ENCODE measurements at places on chromosomes 1 and 21.

GRCh38 chr1:55064861-55065263 is 25.5 kb downstream of the PCSK9 start:
- DNase-seq, result peak; percentile 14

DNA sequence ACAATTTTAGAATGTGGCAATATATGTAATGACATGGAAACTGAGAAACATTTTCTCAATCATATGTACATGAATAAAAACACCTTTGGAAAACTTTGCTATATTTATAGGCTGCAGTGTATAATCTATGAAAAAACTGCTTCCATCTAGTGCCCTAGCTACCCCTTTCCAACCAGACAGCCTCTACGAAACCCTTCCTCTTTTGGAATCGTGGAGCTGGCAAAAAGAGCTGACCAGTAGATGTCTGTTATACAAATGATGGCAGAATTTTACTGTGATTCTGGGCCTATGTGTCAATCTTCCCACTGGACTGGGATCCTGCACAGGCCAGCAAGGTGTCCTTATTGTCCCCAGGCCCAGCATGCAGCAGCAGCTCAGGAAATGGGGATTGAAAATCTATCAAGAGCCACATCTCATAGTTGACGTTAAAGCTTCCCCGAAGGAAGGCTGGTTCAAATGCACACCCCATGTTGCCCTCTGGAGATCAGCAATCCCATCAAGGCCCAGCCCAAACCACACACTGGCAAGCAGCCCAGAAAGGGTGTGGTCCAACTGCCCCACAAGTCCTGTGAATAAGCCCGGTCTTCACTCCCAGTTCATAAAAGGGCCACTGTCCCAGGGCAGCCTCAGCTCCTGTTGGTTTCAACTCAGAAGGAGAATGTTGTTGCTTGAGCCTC is 8.8 kb upstream of the FAM20B start:
- DNase-seq, result no peak

DNA sequence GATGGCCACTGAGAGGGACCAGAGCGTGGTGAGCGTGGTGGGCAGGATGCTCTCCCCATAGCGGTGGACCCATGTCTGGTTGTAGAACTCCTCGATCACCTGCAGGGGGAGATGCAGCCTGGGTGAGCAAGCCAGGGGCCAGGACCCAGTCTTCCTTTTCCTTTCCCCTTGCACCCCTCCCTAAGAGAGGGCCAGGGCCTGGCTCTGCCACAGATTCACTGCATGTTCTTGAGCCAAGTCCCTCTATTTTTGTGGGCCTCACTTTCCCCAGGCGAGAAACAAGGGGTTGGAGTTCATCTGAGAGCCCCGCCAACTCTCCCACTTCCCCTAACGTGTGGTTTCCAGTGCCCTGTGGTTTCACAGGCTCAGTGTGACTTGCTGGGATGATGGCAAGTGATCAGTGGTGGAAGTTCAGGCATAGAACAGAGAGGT is 27.5 kb downstream of the SLC2A1 start:
- DNase-seq, result peak; percentile 79

GRCh38 chr1:42943166-42943565 is 15.5 kb downstream of the SLC2A1 start:
- DNase-seq, result no peak

DNA sequence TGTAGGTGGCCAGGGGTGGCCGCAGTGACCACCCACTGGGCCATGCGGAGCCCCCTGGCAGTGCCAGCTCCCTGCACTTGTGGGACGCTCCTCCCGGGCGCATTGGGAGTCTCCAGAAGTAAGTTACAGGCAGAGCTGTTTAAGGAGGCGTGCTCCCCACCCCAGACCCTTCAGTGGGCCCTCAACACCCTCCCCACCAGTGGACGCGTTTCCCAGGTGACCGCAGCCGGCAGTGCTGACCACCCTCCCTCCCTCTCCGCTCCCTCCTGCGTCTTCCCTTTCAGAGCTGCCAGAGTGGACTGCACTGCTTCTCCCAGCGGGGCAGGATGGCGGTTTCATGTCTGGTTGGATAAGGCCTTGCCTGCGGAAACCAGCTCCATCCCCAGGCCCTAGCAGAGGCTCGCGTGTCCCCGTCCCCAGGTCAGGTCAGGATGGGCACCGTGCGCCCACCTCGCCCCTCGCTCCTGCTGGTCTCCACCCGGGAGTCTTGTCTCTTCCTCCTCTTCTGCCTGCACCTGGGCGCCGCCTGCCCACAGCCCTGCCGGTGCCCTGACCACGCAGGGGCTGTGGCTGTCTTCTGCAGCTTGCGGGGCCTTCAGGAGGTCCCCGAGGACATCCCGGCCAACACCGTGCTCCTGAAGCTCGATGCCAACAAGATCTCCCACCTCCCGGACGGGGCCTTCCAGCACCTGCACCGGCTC is 1.1 kb downstream of the LRRC3 start:
- no peak for DNase-seq

GRCh38 chr1:109186733-109187086 is 27.0 kb upstream of the SARS1 start:
- DNase-seq, result no peak

DNA sequence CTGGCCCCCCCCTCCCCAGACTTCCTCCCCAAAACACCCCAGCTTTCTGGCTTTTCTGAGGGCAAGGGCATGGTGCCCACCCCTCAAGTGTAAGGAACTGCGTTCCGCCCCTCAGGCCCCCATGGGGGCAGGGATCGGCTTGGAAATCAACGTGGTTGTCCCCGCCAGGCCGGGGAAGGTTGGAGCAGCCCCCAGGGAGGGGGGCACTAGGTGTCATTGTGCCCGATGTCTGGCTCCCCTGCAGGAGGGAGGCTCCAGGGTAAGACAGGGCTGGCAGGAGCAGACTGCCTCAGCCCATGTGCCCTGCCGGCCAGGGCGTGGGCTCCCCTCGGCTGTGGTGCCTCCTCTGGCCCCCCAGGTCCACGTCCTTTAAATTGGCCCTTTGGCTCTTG is 7.4 kb upstream of the TFAP2E start:
- DNase-seq, result no peak

DNA sequence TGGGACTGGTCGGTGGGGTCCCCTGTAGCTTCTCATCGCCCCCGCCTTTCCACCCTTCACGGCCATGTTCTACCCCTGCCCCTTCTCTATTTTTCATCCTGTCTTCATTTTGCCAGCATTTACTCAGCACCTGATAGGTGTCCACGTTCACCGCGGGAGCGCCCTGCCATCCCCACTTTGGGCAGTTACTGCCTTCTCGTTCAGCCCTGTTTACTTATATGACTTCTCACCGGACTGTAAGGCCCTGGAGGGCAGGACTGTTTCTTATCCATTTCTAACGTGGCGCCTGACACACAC is 380 bp downstream of the MFN2 start:
- no peak for DNase-seq

GRCh38 chr1:21634806-21635535 is 34.2 kb downstream of the RAP1GAP start:
- DNase-seq, result no peak

DNA sequence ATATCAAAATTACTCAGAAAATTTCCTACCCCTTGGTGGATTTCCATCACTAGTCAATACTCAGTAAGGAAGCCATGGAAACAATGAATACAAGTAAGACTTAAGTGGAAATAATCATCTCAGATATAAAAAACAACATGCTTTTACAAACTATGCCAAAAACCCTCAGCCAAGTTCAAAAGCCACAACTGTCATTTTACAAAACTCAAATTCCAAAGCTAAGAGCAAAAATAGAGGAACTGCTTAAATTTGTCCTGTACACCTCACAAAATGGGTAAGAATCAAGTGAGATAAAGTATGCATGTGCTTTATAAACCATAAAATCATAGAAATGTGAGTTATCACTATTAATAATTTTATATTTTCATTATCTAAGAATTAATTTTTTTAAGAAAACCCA is 9.6 kb downstream of the TMCO1 start:
- no peak for DNase-seq

DNA sequence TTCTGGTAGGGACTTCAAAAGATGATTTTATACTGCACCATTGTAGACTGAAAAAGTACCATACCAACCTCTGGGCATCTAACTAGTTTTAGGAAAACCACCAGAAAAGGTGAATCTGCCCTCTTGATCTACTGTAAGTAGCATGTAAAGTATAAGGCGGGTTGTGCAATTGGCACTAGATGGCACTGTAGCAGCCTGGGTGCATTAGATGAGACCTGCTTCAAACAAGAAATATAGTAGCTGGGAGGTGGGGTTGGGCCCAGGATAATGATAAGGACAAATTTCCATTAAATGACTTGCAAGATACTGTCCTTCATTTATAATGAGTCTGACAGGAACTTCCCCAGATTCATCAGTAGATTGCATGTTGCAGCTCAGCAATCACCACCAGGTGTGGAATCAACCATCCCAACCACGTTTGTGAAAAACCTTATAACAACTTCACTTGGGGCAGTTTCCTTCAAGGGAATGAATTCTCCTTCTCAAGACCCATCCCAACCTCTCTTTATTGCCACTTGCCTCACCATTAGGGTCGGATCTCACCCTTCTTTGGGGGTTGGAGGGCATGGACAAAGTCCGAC is 37.3 kb upstream of the IL10 start:
- DNase-seq, result no peak

DNA sequence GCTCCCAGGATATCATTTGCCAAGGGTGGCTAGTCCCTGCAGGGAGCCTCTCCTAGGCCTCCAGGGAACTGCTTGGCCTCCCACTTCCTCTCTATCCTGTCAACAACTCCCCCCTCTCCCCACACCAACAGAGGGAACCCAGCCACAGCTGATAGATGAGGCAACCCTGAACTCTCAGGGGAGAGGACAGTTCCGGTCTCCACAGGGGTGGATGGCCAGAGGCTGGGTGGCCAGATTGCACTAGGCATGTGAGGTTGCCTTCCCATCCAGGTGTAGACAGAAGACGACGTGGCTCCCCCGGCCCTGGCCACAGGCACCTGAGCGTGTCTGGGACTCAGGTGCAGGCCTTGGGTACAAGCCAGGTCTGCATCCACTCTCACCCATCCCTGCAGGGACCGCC is 53.3 kb downstream of the TOR1AIP2 start:
- peak; percentile 23 for DNase-seq

- no peak for DNase-seq
Observed at GRCh38 chr1:56520016-56520601, 59.3 kb downstream of the PLPP3 start.

DNA sequence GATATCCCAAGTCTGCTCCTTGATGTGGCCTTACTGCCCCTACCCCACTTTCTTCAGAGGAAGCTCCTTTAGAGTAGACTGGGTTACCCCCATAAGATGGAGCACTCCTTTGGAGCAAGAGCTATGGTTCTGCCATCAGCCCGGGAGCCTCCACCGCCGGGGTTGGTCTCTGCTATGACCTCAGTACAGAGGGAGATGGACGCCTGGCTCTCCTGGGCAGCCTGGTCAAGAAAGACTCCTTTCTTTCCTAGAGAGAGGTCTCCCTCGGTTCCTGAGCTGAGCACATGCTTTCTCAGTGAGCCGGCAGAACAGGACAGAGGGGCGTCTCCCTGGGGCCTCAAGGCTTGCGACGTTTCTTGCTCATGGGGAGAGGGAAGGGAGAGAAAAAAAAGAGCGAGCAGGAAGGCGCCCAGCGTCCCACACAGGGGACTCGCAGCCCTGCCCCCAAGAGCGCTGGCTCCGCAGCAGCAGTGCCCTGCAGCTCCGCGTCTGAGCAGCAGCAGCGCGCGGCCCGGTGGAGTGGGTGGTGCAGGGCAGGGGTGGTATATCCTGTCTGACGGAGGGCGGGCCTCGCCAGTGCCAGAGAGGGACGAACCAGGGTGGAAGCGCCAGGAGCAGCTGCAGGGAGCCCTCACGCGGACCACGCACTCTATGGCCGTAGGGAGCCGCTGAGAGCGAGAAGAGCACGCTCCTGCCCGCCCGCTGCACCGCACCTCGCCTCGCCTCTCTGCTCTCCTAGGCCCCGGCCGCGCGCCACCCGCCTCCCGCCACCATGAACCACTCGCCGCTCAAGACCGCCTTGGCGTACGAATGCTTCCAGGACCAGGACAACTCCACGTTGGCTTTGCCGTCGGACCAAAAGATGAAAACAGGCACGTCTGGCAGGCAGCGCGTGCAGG is at the start of gene PKP1:
TSS of gene PKP1 (plus strand) at position 576 of the 899 bp plus-strand sequence. CDS start at position 773, 197 bp downstream.
- DNase-seq, result peak; percentile 69

DNA sequence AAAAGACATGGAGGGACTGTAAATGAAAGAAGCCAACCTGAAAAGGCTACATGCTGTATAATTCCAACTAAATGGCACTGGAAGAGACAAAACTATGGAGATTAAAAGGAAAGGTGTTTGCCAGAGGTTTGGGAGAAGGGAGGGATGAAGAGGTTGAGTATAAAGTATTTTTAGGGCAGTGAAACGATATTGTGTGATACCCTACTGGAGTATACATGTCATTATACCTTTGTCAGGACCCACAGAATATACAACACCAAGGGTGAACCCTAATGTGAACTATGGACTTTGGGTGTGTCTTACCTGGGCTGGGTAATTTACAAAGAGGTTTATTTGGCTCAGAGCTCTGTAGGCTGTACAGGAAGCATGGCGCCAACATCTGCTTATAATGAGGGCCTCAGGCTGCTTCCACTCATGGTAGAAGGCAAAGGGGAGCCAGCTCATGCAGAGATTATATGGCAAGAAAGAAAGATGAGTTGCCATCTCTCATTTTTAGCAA is 73.4 kb downstream of the CD2 start:
- DNase-seq, result no peak

GRCh38 chr1:53332833-53333232 is 5.0 kb upstream of the LRP8 start:
- peak; percentile 12 for DNase-seq

- no peak for DNase-seq
Observed at GRCh38 chr1:19444296-19445021, 40.9 kb downstream of the CAPZB start.

DNA sequence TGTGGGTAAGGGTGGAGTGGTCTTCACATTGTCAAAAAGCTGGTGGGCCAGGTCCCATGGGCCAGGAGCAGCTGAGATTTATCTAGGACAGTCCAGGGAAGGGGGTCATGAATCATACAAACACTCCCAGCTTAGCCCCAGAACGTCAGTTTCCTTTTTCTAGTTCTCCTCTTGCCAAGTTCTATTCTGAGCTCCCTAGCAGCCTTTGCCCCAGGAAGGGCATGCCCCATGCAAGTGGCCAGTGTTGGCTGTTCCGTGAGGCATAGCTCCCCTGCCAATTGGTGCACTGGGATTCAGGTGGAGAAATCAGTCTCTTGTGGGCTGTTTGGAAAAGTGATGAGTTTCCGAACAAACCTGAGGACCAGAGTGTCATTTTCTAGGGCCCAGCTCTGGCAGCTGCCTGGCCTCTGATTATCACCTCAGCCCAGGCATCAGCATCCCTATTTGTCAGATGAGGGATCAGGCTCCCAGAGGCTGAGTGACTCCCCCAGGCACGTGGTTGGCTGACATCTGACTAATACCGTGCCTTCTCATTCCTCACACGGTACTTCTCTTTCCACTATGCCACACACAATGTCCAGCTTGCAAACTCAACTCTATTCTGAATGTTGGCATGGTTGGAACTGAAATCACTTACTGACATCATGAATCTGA is 14.2 kb upstream of the MYOM3 start:
- no peak for DNase-seq

- DNase-seq, result no peak
Observed at GRCh38 chr1:239835946-239836440, 255.7 kb upstream of the FMN2 start.

- no peak for DNase-seq
Observed at GRCh38 chr1:2353551-2354438, 37.6 kb downstream of the MORN1 start.

- DNase-seq, result no peak
Observed at GRCh38 chr1:16907870-16908758, 12.3 kb downstream of the RNU1-2 start.

GRCh38 chr1:245118066-245118465 is 36.7 kb upstream of the KIF26B start:
- no peak for DNase-seq
